ENCODE measurements at places on chromosomes 2 and 18.

- peak; percentile 33 for DNase-seq
These were observed 9.8 kb downstream of the MALL start for GRCh38 chr2:110105608-110106467.

- DNase-seq, result no peak
These were observed 184.1 kb upstream of the ARL4C start for GRCh38 chr2:234680688-234681619.

DNA sequence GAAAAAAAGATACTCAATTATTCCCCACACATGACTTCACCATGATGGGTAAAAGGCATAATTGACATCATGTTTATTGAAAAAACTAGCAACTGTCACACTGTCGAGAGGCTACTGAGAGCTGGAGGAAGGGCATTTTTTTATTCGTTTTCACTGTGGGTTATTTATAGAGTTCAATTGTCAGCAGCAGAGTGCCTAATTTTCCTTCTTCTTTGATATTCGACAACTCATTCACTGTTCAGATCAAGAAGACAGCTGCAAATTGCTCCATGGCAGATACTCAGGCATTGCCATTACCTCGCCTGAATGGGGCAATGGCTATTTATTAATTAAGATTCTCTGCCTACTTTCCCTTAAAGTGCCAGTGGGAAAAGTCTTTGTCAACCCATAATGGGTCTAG, 197.5 kb upstream of the NRP2 start:
- no peak for DNase-seq

- DNase-seq, result no peak
These were observed 646 bp downstream of the PHLPP1 start for GRCh38 chr18:62715759-62716615.

DNA sequence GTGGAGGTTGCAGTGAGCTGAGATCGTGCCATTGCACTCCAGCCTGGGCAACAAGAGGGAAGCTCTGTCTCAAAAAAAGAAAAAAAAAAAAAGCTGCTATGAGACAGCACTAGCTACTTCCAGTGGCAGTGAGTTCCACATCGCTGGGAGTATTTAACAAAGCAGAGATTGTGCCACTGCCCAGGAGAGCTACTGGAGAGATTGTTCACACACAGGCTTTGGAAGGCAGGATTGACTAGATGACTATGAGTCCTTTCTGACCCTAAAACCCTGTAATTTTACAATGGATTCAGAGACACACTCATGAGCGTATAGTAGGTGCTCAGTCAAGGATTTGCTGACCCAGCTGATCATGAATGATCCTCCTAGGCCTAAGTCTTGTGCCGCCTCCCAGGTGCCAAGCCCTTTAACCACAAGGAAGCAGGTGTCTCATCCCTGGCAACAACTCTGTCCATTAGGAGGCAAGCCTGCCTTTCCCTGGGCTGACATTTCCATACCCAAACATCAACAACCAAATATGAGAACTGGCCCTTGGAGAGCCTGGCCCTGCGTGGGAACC, 45.0 kb upstream of the ODC1 start:
- no peak for DNase-seq

- no peak for DNase-seq
These were observed 360.3 kb downstream of the IRS1 start for GRCh38 chr2:226439337-226439736.

DNA sequence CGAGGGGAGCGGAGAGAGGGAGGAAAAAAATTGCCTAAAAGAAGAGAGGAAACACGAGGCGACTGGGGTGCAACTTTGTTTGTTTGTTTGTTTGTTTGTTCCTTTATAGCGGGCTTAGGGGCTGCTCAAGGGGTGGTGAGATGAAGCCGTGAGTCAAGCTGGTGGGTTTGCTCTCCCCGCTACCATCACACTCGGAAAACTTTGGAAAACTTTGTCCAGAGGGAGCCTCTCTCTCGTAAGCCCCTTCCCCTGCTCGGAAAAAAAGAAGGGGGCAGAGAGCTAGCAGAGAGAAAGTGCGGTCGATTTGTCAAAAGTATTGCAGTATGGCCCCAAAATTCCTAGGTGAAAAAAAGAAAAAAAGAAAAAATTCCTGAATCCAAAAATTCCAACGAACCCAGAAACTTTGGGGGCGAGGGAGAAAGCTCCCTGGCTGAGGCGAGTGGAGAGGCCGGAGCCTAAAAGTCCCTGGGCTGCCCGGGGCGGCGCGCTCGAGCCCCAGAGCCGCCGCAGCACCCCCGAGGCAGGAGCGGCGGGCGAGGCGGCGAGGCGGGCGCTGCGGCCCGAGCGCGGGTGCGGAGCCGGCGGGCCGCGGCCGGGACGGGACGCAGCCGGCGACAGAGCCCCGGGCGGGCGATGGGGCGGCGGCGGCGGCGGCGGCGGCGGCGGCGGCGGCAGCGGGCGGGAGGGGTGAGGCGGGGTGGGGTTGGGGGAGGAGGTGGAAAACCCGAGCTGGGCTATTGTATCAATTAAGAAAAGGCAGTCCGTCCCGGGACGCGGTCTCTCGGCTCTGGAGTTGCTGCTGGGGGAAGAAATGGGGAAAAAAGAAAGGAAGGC, 558 bp upstream of the CYP26B1 start:
- no peak for DNase-seq

- no peak for DNase-seq
These were observed 93.4 kb upstream of the MAP4K3 start for GRCh38 chr2:39530411-39530866.

GRCh38 chr2:230343747-230344146, 16.8 kb downstream of the SP140L start:
- DNase-seq, result no peak

- no peak for DNase-seq
These were observed 22.9 kb downstream of the MBP start for GRCh38 chr18:77109648-77110019.

DNA sequence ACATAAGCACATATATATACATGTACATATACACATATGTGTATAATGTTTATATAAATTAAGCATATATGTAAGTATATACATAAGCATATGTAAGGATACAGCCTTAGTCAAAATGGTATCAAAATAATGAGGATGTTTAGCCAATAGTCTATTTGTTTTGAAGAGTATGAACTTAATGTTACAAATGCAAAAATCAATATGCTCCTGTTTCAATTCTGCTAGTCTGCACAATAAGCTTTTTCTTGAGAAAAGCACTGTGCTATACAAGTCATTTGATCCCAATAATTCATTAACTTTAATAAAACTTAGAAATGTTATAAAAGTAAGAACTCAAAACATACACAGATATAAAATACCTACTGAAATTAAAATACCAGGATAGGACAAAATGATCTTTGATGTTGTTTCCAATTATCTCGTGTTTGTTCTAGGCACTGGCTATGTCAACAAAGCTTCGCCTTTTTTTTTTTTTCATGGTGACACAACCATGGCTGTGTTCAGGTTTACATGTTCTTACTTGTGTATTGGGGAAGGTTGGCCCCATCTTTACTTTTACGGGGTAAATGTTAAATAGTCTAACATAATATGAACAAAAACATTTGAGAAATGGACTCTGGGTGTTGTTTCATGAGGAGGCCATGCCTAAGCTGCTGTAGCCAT, 271.1 kb upstream of the CDH19 start:
- no peak for DNase-seq

DNA sequence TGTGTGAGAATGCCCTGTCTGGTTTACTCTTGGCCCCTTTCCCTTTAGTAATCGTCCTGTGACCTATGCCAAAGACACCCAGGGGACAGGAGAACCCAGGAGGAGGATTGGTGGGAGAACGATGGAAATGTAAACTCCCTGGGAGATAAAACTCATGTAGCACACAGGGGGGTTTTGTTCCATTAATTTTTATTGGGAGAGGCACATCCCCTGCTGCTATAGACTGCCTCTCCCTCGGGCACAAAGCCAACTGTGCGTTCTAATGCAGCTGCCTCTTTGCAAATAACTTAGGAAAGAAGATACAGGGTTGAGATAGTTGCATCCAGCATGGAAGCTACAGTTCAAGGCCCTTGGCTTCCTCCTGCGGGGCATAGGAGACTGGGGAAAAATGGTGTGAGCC, 489.6 kb downstream of the SLC4A3 start:
- DNase-seq, result no peak

- DNase-seq, result no peak
These were observed 28.0 kb downstream of the ADI1 start for GRCh38 chr2:3491306-3491705.

- no peak for DNase-seq
These were observed 148.3 kb downstream of the LAMA3 start for GRCh38 chr18:23837591-23837990.

DNA sequence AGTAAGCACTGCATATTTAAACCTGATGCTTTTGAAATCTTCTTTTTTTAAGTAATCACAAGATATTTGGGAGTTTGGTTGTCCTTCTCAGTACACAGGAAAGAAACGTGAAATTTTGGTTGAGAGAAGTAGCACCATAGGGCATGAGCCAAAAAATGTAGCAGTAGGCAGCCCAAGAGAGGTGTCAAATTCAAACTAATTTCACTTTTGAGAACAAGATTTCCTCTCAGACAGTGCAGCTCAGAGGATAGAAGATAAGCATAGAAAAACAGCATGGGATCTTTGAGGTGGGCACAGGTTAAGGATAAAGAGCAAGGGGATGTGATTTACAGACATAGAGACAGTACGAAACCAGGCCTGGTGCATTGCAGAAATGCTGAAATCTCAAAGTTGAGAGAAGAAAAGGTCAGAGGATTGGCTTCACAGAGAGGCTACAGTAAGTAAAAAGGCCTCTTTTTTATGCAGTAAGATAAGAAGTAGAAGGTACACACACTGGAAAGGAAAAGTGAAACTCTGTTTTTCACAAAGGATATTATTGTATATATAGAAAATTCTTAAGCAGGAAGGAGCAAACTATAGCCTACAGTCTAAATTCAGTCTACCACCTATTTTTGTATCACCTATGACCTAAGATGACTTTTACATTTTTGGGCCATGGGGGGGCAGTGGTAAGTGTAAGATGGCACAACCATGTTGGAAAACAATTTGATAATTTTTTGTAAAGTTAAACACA, 89.8 kb downstream of the PKP4 start:
- DNase-seq, result no peak

DNA sequence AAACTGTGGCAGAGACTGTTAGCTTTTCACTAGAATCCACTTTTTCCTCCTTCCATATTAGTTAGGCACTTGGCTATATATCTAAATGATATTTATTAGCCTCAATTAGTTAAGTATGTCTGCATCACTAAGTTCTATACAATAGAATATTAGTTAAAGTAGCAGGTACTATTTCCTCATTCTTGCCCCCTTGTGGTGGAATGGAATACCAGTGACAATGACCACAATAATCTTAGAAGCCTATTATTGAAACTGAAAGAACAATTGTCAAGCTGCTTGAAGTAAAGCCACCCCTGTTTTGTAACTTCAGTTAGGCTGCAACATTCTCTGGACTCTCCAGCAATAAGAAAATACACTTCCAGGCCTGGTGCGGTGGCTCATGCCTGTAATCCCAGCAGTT, 476.3 kb upstream of the VWC2L start:
- no peak for DNase-seq

DNA sequence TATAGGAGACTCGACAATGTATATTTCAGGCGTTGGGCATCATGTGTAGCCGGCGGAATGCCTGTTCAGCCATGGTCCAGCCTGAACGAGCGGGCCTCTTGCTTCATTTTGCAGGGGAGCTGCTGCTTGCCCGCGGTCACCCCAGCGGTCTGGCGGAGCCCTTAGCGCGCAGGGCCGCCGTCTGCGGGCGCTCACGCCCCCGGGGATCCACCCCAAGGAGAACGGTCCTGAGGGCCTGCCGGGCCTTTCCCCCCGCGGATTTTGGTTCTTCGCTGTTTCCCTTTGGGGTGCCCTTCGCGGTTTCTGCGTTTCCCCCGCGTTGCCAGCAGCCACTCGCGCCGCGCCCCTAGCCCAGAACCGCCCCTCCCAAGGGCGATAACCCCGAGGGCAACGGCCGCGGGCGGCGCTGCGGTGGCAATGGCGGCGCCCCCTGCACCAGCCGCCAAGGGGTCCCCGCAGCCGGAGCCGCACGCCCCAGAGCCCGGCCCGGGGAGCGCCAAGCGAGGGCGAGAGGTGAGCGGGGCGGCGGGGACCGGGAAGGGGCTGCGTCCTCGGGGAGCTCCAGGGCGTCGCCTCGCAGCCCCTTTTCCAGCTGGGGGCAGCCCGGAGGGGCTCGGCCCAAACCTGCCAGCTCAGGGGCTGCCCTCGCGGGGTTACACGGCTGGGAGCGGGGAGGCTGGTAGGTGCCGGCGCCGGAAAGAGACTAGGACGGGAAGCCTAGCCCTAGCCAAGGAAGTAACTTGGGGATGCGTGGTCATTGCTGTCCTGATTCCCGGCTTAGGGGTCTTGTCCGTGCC, at the start of gene MFSD2B:
MFSD2B (plus strand) TSS at position 406 of the 797 bp plus-strand sequence; CDS start at position 418, 12 bp downstream.
- no peak for DNase-seq

GRCh38 chr2:190627448-190628412, 21.2 kb upstream of the NAB1 start:
- DNase-seq, result no peak

- DNase-seq, result no peak
These were observed at the start of gene LHCGR for GRCh38 chr2:48755473-48755872. LHCGR (minus strand) TSS chr2:48755724; CDS start chr2:48755671, 53 bp downstream.

- peak; percentile 83 for DNase-seq
These were observed 174.2 kb downstream of the PRPF40A start for GRCh38 chr2:152542995-152543481.

DNA sequence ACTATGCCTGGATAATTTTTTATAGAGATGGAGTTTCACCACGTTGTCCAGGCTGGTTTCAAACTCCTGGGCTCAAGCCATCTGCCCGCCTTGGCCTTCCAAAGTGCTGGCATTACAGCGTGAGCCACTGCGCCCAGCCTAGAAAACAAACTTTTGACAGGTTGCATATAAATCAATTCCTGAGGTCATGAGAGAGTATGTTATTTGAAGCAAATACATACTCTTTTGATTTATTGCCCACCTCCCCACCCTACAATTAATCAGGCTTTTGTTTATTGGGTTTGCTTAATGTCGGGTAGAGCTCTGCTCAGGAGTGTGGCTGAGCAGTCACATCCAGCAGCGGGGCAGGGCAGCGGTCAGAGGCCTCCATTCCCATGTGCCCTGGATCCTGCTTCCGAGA, 37.9 kb upstream of the ASB1 start:
- DNase-seq, result no peak

- DNase-seq, result no peak
These were observed 232.6 kb downstream of the FAM210A start for GRCh38 chr18:13493725-13494124.

- peak; percentile 69 for DNase-seq
These were observed 34.8 kb downstream of the C1D start for GRCh38 chr2:68027959-68028358.

DNA sequence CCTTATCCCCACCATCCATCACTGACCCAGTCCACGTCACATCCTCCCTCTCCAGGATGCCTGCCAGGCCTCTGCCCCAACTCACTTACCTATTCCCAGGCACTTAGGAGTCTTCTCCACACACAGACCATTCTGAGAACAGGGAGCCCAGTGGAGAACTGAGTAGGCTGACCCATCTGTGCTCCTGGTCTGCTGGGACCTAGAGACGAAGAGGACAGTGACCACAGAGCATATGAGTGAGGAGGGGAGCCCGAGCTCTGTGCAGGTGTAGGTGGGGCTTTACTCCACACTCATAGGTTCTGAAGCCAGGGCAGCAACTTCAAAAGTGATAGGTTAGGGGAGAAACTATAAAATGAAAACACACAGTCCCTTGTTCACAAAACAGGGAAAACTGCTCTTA, 130.0 kb downstream of the NDUFA10 start:
- no peak for DNase-seq

Measured in BJ (cell line).